Urinary bladder (tissue), 4 donors: ENCODE measurements at places on chromosomes 1 and 21.

DNA sequence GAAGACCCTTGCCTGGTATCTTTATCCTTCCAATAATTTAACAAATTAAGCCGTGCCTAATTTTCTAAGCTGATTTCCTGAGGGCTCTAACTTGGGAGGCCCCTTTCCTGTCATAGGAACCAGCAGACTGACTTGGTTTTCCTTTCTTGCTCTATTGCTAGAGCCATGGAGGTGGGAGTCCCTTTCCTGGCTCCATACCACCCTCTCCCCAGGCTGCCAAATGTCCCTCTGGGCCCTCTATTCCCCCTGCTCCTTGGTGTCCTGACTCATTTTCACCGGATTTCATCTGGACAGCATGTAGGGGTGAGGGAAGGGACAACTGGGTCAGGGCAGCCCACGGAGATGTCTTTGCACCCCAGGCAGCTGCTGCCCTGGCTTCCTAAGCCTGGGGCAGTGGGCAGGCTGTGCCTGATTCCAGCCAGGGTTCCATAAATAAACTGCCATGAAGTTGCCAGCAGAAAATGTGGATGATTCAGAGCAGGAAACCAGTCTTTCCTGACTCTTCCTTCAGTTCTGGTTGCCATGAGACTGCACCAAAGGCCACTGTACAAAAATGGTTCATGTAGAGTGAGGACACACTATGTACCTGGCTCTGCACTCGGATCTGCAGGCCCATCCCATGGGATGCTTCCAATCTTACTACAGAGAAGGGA, 38.0 kb upstream of the SERBP1 start:
- DNase-seq, result no peak

DNA sequence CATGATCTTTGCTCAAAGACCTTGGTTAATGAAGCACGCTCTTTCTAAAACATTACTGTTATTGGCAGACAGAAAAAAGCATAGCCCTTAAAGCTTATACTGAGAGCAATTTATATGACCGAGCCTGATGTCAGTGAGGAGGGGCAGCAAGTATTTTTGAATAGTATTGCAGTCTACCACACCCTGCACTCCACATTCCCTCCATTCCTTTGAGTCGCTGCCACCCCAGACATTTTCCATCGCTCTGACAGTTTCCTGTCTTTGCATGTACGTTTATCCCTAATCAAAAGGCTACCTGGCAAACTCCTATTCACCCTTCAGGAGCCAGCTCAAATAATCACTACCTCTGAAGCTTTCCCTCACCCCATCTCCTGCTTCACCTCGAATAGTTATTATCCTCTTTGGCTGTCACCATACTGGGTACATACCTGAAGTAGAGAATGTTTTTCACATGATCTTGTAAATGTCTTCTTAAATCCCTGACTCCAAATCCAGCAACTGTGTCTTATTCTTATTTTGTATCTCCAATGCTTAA, 5.5 kb upstream of the JUN start:
- DNase-seq, result no peak

DNA sequence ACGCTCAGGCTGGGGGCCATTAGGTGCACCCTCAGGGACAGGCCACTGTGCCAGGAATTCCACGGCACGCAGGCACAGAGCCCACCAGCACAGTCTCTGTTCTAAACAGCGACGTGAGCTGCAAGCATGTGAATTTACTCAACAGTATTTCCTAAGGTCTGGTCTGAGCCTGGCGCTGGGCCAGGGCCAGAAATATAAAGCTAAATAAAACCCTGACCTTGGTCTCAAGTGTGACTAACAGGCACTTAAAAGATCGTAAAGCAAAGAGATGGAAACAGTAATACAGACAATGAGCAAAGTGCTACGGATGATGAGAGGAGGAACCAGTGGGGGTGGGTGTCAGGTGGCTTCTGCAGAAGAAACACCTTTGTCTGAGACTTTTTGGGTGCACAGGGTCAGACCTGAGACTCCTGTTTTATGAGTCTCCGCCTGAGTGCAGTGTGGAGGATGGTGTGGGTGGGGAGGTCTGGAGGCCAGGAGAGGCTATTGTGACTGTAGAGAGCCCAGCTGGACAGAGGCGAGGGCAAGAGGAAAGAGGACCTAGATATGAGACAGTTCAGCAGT, 53.4 kb upstream of the EDN2 start:
- peak; percentile 31 for DNase-seq

DNA sequence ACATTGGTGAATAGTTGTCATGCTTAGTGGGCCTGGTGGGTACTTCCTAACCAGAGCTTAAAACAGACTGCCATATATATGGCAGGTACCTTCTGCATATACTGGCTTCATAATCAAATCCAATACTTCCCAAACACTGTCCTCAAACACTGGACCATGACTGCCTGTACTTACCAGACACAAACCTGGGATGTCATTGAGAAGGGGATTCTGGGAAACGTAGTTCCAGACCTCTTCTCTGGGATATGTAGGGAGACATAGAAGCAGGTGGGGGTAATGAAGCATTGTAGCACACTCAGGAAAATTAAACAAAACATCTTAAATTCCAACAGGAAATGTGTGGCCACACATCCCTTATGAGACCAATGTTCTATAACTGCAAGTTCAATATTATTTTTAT, 76.5 kb upstream of the ADAMTS5 start:
- no peak for DNase-seq

GRCh38 chr1:64472040-64472376, 2.1 kb downstream of the CACHD1 start:
- DNase-seq, result no peak

DNA sequence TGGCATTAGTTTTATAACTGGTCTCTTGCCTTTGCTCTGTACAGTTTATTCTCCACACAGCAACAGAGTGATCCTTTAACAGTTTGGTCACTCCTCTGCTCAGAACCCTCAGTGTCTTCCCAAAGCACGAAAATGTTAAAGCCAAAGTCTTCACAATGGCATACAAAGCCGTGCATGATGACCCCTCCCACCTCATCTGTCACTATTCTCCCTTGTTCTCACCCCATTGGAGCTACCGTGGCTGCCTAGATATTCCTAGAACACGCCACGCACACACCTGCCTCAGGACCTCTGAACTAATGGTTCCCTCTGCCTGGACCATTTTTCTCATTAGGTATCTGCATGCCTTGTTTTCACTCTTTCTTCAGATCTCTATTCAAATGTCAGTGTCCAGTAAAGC, 8.6 kb upstream of the SEMA4A start:
- no peak for DNase-seq

- DNase-seq, result no peak
Measured at GRCh38 chr1:236141447-236142252, 689 bp upstream of the GPR137B start.

GRCh38 chr1:3999941-4000735, 100.1 kb upstream of the C1orf174 start:
- no peak for DNase-seq

- no peak for DNase-seq
Measured at GRCh38 chr1:25800703-25801377, 847 bp downstream of the SELENON start.

DNA sequence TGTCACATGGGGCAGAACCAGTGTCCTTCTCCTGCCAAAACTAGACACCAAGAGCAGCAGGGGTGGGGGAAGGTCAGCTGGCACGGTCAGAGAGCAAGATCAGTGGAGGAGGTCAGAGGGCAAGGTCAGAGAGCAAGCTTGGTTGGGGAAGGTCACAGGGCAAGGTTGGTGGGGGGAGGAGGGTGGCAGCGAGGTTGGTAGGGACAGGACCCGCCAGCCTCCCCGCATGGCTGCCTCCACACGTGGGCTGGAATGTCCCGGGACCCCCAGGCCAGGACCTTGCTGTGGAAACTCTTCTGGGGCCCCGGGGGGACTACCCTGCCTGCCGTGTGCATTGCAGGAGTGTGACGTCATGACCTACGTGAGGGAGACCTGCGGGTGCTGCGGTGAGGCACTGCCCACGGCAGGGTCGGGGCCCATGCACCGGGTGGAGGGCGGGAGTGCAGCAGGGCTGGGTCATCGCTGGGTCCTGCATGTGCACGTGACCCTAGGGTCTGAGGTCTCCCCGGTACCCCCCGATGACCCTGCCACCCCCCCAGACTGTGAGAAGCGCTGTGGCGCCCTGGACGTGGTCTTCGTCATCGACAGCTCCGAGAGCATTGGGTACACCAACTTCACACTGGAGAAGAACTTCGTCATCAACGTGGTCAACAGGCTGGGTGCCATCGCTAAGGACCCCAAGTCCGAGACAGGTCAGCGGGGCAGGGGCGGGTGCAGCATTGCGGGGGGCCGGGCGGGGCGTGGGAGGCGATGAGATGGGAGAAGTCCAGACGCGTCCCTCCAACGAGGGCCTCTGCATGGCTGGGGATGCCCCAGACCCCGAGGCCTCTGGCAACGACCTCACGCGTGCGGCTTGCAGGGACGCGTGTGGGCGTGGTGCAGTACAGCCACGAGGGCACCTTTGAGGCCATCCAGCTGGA, 27.3 kb downstream of the COL6A2 start:
- no peak for DNase-seq

DNA sequence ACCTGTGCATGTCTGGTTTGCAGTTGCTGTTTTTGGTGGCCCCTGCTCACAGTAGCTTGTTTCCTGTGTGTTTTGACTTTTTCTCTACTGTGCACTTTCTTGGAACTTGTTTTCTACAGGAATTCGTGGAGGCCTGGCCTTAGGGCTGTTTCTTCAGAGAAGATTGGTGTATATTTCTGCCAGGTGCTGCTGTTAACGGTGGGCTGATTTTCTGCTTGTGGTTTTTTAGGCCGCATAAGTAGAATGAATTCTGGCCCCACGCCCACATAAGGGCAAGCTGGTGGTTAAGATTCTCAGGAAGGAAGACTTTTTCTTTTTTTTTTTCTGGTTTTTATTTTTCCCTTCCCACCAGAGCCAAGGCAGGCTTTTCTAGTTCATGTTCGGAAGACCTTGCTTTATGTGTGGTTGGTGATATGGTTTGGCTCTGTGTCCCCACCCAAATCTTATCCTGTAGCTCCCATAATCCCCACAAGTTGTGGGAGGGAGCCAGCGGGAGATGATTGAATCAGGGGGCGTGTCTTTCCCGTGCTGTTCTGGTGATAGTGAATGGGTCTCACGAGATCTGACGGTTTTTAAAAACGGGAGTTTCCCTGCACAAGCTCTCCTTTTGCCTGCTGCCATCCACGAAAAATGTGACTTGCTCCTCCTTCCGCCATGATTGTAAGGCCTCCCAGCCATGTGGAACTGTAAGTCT, 71.5 kb upstream of the DISP3 start:
- DNase-seq, result no peak

DNA sequence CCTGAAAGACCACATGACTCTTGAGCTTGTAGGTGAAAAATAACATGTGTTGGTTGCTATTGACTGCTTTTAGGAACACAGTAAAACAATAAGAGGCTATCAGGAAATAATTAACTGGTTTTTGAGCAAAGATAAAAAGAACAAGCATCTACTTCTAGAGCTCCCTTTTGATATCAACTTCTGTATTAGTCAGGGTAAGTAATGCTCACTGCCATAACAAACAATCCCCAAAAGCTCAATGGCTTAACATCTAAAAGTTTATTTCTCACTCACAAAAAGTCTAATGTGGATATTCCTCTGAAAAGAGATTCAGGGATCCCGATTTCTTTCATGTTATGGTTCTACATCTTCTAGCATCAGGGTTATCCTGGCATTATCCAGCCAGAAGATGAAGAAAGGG, 25.3 kb upstream of the PROX1 start:
- DNase-seq, result no peak

DNA sequence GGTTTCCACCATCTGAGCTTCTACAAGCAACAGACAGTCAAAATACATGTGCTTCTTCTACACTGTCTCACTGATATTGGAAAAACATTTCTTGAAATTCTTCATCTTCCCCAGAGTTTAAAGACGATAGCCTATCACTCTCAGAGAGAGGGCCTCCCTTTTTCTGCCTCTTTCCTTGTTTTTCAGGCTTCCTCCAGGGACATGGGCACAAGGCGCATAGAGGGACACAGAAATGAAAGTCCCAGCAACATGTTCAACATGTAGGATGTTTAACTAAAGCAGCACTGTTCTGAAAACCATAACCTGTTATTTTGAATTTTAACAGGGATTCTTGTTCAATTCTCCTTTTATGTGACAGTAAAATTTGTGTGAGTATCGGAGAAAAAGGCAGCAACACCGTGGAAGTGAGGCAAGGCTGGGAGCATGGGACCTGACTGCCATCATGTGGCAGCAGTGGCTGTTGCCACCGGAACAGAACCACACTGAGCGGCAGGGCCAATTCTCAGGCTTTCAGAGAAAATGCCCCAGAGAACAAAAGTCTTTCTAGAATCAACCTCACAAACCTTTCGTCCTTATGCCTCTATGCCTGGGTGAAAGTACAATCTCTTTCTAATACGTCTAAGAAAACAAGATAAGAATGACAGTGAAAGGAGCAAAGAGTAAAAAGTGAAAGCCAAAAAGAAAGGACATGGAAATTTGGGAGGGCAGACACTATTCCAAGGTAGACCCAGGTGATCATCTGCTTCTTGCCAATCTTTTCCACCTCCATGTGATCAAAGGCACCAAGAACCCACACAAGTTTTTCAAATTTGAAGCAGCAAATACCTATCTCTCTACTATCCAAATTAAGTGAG, 54.5 kb downstream of the PCNX2 start:
- DNase-seq, result no peak

DNA sequence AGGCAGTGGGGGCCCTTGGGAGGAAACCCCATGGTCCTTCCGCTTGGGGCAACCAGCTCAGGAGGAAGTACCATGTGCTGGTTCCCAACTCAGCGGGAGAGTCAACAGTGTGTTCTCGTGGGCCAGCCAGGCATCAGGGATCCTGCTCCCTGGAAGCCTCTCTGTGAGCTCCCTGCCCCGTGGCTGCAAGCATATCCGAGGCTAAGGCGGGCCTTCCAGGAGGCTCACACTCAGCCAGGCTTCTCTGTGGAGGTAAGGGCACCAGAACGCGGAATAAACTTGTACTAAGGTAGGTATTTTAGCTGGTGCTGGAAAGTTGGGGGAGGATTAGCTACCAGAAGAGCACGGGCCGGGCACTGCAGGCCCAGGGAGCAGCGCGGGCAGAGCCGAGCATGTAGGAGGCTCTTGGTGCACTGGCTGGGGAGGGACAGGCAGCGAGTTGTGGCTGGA, 74.7 kb upstream of the POU3F1 start:
- DNase-seq, result no peak

GRCh38 chr1:37482004-37482785, 7.8 kb downstream of the ZC3H12A start:
- no peak for DNase-seq

GRCh38 chr1:199009447-199009846, 370.6 kb downstream of the PTPRC start:
- DNase-seq, result no peak

GRCh38 chr1:98306517-98307089, 354.9 kb upstream of the SNX7 start:
- no peak for DNase-seq

DNA sequence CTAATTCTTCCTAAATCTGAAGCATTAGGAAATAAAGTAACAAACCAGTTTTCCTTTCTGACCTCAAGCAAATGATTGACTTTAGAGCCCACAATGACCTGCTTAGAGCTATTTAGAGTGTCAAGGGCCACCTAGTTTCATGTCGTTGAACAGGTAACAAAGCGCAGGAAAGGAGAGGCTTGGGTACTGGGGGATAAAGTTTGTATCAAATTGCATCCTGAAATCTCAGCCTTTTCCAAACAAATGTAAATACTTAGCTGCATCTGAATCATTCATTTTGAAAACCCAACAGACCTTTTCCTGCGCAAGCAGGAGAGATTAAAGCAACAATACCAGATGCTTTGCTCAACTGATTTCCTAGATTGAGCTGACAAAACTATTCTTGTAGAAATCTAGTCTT, 121.2 kb downstream of the NRIP1 start:
- DNase-seq, result no peak

- DNase-seq, result no peak
Measured at GRCh38 chr1:161008869-161009510, 12.0 kb downstream of the F11R start.
